ENCODE measurements at places on chromosomes 16 and 17. TPM values are rescaled to one million over a fixed set of nuclear protein-coding genes. Genes with fewer than 3 reads are reported as not detected.

The CCL11 gene
- total RNA-seq = 5.4 TPM

GRCh38 chr16:70778901-70779309, 22.1 kb downstream of the VAC14 start:
- peak; percentile 62 for DNase-seq

DNA sequence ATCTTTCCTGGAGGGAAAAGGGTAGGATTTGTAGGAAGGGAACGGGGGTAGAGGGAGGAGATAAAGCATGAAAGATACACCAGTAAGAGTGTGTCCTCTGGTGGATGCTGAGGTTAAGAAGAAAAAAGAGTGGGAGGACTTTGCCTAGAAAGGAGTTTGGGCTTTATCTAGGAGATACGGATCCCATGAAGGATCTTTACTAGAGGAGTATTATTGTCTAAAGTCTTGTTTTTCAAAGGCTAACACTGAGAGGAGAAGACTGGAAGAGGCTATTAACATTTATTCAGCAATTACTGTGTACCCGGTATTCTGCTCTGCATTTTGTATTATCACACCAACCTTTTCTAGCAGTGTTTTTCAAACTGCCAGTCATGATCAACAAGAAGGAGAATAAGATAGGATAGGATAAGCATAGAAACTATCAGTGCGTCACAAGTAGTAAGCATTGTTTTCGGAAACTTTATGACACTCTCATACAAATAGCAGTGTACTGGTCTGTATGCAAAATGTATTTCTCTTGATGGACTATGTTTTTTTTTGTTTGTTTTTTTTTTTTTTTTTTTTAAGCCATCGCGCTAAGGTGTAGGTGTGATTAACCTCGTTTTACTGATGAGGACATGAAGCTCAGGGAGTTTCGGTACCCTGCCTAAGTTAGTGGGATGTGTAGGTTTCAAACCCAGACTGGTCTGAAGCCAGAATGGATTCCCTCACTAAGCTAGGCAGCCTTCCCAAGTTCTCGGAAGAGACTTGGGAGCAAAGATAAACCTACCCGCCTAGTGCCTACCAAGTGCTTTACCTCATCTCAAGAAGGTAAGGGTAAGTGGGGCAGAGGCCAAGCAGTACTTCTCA, 1.3 kb upstream of the SP2 start:
- no peak for DNase-seq

The LDHD gene
- 83.3 TPM for total RNA-seq

GRCh38 chr17:81398832-81399411, 3.7 kb downstream of the BAHCC1 start:
- DNase-seq = no peak

The CDH11 gene
- 7.3 TPM for total RNA-seq

The KCNJ2 gene
- total RNA-seq = 50.6 TPM

The KRT36 gene
- not detected for total RNA-seq

The WSCD1 gene
- 11.6 TPM for total RNA-seq

- no peak for DNase-seq
These were observed 573.0 kb upstream of the C16orf82 start for GRCh38 chr16:26493751-26494150.

The EVPLL gene
- not detected for total RNA-seq

GRCh38 chr16:58459344-58460218, 40.4 kb upstream of the NDRG4 start:
- no peak for DNase-seq

The MT4 gene
- total RNA-seq = not detected

The NXPH3 gene
- total RNA-seq = 3.4 TPM

DNA sequence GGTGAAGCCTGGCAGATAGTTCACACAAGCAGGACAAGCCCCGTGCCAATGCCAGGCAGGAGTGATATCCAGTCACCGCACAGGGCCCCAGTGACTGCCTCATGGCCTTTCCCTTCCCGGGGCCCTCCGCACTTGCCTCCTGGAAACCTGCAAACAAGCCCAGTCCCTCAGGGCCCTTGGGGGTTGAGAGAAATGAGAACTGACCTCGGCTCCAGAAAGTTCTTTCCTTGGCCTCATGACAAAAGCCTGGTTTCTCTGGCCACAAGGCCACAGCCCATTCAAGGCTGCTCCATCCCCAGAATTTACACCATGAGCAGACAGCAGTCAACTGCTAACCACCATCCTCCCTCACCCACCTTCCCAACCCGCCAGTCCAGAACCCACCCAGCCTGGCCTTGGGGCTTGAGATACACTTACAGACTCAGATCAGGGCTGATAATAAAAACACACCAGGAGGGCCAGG, 77.6 kb downstream of the CCDC182 start:
- DNase-seq = no peak

- DNase-seq = no peak
These were observed 58.1 kb downstream of the C16orf78 start for GRCh38 chr16:49431591-49432290.

The PDE6G gene
- not detected for total RNA-seq

DNA sequence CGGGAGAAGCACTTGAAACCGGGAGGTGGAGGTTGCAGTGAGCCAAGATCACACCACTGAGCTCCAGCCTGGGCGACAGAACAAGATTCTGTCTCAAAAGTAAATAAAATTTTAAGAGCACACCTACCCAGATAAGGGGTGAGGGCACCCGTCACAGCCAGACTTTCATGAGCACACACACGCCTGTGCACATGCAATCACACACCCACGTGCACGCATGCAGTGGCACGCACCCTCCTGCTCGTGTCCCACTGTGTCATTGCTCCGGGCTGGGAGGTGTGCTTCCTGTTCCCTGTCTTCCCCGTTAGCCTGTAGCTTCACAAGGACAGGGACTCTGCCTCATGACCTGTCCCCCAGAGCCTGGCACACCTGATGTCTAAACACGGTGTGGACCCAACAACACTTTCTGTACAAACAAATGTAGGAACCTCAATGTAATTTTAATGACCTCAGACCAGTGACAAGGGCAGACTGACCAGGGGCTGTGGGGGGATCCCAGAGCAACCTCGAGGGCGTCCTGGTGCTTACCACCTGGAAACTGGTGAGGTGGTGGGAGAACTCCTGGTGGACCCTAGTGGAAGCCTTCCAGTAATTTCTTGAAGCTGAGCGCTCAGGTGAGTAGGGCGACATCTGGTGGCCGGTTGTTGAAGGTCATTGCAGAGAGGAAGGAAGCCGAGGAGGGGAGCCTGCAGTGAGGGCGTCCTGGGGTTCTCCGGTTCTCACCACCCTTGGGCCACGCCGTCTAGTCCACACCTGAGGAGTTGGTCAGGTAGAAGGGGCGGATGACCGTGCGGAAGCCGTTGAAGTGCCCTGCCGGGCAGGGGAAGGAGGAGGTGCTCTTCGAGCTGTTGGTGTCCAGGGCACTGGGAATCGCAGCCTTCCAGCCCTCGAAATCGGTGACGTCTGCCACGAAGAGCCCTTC, 8.6 kb downstream of the LGALS3BP start:
- DNase-seq = peak; percentile 90

DNA sequence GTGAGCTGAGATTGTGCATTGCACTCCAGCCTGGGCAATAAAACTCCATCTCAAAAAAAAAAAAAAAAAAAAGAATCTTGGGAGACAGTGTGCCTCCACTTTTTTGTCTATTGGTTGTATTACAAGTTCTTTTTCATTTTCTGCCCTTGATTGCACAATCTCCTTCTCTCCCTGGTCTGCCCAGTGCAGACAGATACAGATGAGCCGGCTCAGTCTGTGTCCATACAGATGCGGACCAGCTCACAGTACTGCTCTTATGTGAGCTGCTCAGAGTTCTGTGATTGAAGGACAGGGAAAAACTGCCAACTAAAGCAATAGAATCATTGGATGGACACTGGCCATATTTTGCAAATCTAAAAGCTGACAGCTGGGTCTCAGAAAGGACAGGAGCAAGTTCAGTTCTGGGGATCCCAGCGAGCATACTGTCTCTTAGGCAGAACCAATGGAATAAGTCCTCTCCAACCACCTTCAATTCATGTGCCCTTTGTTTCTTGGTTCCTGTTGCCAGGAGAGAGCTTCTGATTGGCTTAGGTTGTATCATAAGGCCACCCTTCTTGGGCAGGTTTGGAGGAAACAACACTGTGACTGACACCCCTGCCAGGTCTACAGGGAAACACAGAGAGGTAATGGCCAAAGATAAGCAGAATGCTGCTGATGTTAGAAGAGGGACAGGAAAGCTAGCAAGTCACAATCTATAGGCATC, 495.6 kb upstream of the HSBP1 start:
- DNase-seq = no peak

DNA sequence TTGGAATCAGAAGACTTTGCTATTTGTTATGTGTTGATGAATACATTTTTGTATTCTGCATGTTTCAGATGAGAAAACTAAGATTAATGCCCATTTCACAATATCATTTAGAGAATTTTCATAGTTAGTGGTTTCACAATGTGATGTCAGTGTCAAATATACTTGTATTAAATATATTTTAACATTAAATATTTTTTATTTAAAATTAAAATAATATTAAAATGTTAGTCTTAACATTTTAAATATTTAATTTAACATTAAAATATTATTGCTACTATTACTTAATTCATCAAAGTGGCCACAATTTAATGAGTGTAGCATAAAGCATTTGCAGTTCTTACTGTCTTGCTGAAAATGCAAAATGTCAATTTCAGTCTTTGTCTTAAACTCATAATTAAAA, 478.8 kb downstream of the KCNJ2 start:
- DNase-seq = no peak

The PRSS22 gene
- total RNA-seq = not detected

DNA sequence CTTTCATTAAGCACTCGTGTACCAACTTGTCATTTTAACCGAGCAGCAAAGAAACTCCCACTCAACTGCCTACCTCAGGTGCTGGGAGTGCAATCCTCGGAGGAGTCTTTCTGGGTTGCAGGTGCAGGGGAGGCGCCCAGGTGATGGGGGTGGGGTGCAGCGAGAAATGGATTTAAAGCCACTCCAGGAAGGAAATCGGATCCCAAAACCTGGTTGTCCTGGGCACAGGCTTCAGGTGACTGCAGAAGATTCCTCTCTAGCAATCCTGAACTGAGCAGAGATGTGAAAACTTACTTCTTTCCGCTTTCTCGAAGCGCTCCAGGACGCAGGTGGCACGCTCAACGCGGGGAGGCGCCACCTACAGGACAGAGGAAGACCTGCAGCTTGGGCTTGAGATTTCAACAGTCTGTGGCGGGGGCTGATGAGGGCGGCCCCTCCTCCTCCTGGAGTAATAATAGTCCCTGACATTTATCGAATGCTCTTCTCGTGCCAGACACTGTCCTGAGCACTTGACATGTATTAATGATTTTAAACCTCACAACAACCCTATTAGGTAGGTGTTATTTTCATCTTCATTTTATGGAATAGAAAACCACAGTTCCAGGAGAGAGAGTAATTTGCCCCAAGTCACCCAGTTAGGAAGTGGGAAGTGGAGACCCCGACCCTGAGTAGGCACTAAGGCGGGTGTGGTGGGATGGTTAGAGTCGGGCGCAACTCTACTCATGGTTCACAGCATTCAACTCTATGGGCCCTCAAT, 27.2 kb upstream of the SKAP1 start:
- peak; percentile 65 for DNase-seq

- peak; percentile 98 for DNase-seq
These were observed 472 bp upstream of the ARHGDIA start for GRCh38 chr17:81871387-81872230.

- DNase-seq = no peak
These were observed 56.2 kb upstream of the DNAJA2 start for GRCh38 chr16:47029724-47030123.

- no peak for DNase-seq
These were observed 9.9 kb downstream of the ANKRD40 start for GRCh38 chr17:50697663-50698272.

- DNase-seq = no peak
These were observed 2.3 kb downstream of the CCL1 start for GRCh38 chr17:34360601-34361270.

The ITGAL gene
- total RNA-seq = 3.3 TPM

- no peak for DNase-seq
These were observed 9.9 kb downstream of the CCDC182 start for GRCh38 chr17:57735230-57735629.

- DNase-seq = no peak
These were observed 3.3 kb downstream of the BCAR1 start for GRCh38 chr16:75248142-75248535.

The C17orf50 gene
- total RNA-seq = not detected

- DNase-seq = peak; percentile 89
These were observed 5.5 kb upstream of the RHBDF2 start for GRCh38 chr17:76506408-76507345.

DNA sequence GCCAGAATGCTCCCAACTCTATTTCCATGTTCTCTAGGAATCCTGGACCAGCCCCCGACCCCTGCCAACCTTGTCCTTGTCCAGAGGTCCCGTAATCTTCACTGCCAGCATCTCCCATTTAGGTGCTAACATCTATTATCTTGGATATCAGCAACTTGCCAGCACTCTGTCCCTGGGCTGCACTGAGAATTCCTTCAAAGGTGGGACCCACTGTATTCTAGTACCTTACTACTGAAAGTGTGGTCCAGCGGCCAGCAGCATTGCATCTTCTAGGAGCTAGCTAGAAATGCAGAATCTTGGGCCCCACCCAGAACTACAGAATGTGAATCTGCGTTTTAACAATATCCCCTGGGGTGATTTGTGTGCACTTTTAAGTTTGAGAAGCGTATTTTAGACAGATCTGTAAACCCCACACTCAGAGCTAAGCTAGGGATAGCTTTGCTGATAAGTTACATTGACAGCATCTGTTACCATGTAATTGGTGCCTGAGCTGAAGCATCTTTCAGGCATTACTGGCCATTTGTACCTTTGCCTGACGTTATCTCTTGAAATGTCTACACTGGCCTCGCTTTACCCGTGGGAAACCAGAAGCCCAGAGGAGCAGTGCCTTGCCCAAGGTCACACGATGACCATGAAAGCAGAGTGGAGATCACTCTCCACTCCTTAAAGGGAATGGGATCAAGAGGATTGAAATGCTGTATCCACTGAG, 8.3 kb downstream of the ABAT start:
- DNase-seq = no peak

- DNase-seq = no peak
These were observed 45.8 kb downstream of the SYT17 start for GRCh38 chr16:19213885-19214284.

GRCh38 chr17:47641202-47641601, 8.5 kb upstream of the KPNB1 start:
- DNase-seq = no peak

Data from left ventricle myocardium superior (tissue), 1 donor.